ENCODE measurements at places on chromosomes 5 and 9. TPM values are rescaled to one million over a fixed set of nuclear protein-coding genes. Genes with fewer than 3 reads are reported as not detected.

DNA sequence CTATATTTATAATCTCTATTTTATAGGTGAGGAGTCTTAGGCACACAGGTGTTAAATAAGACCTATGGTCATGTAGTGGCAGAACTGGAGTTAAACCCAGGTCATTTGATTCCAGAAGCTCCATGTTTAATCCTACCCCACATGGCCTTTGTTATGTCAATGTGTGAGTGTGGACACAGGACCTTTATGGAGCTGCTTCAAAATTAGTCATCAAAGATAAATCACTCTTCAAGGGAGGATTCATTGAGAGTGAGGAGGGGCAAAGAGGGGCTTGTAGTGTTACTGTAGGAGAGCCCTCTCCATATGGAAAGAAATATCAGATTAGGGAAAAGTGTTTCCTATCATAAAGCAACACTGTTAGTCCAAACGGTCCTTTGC, 74.6 kb upstream of the ARRDC3 start:
- no peak for DNase-seq

- DNase-seq, result no peak
Observed at GRCh38 chr9:91678807-91679580, 255.4 kb upstream of the NFIL3 start.

GRCh38 chr5:153399595-153399994, 90.9 kb upstream of the GRIA1 start:
- no peak for DNase-seq

DNA sequence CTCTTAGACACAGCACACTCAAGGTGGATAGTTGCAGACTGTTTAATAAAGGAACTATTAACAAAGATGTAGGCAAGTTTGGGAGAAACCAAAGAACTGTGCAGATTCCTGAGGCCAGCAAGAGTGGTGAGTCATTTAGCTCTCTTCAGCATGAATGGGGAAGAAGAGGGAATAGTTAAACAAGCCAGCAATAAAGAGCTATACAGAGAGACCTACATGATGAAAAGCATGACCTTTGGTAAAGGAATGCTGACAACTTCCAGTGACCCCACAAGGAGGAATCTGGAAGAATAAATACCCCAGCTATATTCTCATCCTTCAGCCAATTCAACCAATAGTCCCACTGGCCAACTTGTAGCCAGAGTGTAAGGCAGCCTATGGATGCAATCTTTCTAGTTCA, 706.0 kb upstream of the GRAMD2B start:
- no peak for DNase-seq

GRCh38 chr5:121273833-121274433, 577.7 kb upstream of the FTMT start:
- DNase-seq, result no peak

GRCh38 chr5:177477701-177478477, 4.5 kb upstream of the DBN1 start:
- DNase-seq, result no peak

DNA sequence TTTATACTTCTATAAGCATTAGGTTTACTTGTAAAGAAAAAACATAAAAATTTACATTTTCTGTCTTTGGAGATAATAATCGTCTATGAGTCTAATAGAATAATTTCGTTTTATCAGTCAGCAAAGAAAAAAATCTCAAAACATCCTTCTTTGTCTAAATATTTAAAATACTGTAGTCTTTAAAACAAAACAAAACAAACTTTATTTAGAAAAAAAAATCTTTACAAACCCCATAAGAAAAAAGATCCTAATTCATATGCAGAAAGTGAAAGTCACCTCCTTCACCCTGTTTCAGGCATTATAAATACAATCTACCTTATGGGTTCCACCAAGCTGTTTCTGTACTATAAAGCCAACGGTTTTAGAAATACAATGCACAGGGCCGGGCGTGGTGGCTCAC, 5.6 kb downstream of the LARS1 start:
- DNase-seq, result no peak

DNA sequence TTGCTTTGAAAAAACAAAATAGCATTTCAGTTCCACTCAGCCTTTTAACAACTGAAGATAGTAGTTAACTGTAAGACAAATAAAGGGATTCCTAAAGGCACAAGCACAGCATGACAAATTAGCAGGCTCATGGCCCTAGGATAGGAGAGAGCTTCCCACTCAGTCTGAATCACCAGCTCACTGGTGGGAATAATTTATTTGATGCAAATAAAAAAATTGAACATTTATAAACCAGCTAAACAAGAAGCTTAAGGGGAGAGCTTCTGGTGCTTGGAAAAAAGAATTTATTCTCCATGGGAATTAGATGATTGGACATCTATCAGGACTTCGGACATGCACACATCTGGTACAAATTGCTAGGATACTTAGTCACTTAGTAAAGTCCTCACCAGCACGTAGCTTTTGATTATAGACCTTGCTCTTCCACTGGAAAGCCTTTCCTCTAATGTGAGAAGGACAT, 294.1 kb upstream of the TNC start:
- DNase-seq, result no peak

GRCh38 chr9:128282500-128282899, 6.4 kb downstream of the SWI5 start:
- DNase-seq, result no peak

GRCh38 chr5:123601610-123602009, 89.6 kb downstream of the CSNK1G3 start:
- DNase-seq, result no peak

GRCh38 chr5:170551076-170551475, 47.3 kb downstream of the KCNIP1 start:
- no peak for DNase-seq

DNA sequence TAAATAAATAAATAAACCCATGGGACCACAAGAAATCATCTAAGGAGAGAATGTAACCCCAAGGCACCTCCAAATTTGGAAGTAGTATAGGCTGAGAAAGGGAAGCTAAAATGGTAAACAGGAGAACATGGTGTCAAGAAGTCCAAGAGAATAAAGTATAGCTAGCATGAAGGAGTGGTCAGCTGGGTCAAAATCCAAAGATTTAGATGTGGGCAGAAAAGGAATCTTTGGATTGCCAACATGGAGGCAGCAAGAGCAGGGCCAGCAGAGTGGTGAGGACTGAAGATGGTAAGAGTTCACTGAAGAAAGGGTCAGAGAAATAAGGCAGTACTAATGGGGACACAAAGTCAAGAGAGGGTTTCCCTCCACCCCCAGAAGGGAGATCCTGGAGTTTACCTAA, 53.0 kb downstream of the TSSK1B start:
- DNase-seq, result no peak

DNA sequence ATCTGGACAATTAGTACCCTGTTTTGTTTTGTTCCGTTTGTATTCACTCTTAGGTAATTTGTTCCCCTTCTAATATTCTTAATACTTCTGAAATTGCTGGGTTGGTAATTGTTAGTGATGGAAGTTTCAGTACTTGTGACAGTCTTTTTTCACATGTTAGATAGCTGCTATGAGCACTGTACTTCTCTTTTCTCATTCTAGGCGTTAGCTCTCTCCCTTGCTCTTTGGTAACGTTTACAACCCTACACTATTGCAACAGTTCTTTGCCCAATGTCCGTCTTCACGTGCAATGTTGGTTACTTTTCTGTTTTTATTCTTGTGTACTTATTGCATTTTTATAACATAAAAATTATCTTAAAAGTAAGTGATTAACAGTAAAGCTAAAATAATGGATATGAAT, 1509.0 kb downstream of the MAT2B start:
- DNase-seq, result no peak

DNA sequence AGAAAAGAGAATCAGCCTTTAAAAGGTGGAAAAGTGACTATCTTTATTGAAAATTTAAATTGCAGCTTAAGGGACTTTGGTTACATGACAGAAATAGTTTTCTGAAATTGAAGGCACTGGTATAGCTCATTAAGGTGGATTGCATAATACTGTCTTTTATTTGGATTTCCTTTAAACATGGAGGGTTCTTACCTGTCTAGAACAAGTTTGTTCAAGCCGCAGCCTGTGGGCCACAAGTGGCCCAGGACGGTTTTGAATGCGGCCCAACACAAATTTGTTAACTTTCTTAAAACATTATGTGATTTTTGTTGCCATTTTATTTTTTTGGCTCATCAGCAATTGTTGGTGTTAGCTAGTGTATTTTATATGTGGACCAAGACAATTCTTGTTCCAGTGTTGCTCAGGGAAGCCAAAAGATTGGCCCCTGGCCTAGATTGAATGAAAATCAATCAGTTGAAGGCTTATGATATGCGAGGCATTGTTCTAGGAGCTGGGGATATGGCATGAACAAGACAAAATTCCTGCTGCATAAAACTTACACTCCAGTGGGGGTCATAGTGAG, 18.0 kb downstream of the NNT start:
- DNase-seq, result no peak

The SEMA5A gene
- 92.9 TPM for total RNA-seq

The CCL27 gene
- total RNA-seq, result 0.43 TPM

The F2RL2 gene
- 0.29 TPM for total RNA-seq

The MORN5 gene
- 0.88 TPM for total RNA-seq

The INSL4 gene
- 0.29 TPM for total RNA-seq

The SLCO6A1 gene
- 0.43 TPM for total RNA-seq
